ENCODE measurements at places on chromosomes 2 and 18.

GRCh38 chr2:74333175-74333574, 10.0 kb downstream of the SLC4A5 start:
- DNase-seq = peak; percentile 66

- peak; percentile 98 for DNase-seq
Measured at GRCh38 chr2:45237850-45238542, 228.7 kb upstream of the SIX2 start.

DNA sequence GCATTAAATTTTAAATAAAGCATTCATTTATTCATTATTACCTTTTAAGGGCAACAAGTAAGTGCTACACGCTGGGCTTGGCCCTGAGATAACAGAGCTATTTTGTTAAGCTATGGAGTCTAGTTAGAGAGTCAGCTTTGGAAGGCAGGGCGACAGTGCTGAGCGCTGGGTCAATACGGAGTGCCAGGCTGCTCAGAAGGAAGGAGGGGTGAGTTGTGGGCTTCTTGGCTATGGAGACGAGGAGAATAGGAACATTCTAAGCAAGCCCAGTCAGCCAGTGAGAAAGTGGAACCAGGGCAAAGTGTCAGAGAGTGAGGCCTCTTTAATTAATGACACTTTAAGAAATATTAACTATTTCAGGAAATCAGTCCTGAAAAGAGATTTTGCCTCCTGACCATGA, 288.4 kb downstream of the LRRTM1 start:
- DNase-seq = no peak

- DNase-seq = peak; percentile 49
Measured at GRCh38 chr2:47088371-47089082, 66.6 kb downstream of the STPG4 start.

GRCh38 chr18:37451239-37451825, 114.3 kb downstream of the CELF4 start:
- DNase-seq = no peak

GRCh38 chr2:174997110-174997509, 8.1 kb downstream of the CHN1 start:
- DNase-seq = no peak

GRCh38 chr2:42178335-42178734, 9.2 kb downstream of the EML4 start:
- no peak for DNase-seq

- DNase-seq = no peak
Measured at GRCh38 chr2:110897966-110898365, 165.6 kb downstream of the ACOXL start.

GRCh38 chr18:39806525-39806924, 2148.5 kb upstream of the PIK3C3 start:
- peak; percentile 58 for DNase-seq

DNA sequence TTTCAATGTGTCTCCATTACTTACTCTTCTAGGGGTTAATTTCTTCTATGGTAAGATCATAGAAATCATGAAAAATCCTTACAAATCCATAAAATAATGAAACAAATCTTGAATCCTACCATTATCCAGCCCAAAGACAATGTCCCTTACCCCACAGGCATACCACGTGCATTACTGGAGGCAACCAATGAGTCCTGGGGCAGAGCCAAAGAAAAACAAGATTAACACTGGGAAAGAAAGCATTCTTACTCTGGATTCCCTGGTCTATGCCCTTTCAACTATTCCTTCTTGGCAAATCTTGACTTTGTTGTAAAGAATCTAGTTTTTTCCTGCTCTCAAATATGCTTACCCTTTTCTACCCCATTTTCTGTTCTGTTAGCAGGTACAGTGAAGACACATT, 3.1 kb upstream of the GALNT1 start:
- DNase-seq = no peak

DNA sequence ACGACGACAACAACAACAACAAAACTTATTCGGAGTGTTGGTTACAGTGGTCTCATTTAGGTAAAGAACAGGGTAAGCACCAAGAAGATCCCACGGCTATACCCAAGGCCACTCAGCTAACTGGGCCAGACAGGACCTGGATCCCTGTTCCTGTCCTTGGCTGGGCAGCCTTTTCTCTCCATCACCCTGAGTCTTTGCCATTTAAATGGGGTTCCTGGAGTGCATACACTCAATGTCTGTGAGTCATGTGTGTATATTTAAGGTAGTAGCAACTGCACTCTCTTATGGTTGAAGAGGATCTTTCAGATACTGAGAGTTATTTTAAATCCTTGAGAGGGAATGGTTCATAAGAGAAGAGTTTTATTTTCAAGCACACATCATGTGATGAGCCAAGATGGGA, 35.3 kb downstream of the ADCYAP1 start:
- DNase-seq = no peak

DNA sequence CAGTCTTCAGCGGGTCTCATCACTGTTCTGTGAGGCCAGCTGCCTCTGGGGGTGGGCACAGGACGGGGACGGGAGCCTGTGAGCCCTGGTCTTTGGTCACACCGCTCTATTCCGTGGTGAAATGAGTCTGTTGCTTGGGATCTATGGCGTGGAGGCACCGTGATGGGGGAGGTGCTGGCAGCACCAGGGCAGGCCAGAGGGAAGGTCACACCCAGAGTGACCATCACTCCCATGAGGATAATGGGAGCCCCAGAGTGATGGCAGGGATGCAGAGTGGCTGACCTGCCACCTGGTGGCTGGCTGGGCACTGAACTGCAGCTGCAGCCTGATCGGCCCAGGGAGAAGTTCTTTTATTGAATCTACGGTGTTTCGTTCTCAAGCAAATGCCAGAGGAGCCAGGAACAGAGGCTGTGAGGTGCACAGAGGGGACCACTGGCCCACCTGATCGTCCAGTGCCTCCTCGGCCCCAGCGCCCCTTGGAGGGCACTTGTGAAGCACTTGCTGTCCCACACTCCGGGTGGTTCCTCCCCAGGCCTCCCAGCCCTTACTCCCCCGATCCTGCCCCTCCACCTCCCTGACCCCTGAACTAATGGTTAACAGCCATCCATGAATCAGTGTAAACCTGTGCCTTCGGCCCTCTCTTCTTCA, 17.9 kb downstream of the KCNIP3 start:
- peak; percentile 24 for DNase-seq

DNA sequence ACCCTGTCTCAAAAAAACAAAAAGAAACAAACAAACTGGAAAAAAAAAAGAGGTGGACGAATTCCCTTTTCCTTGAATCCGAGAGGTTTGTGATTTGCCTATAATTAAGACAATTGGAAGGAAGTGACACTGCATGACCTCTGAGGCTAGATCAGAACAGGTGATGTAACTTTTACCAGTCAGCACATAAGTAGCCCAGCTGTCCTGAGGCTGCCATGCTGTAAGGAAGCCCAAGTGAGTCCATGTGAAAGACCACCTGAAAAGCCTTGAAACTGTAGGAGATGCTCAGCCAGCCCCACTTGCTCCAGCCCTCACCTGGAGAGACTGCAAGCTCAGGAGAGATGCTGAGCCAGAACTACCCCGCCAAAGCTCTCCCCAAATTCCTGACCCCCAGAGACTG, 166.8 kb downstream of the TGIF1 start:
- no peak for DNase-seq

GRCh38 chr2:554444-554843, 122.8 kb downstream of the TMEM18 start:
- no peak for DNase-seq

- DNase-seq = no peak
Measured at GRCh38 chr18:13450289-13451212, 232.0 kb downstream of the LDLRAD4 start.

GRCh38 chr2:120300385-120300784, 45.6 kb upstream of the INHBB start:
- no peak for DNase-seq

GRCh38 chr2:110679337-110679707, 1.5 kb upstream of the BUB1 start:
- peak; percentile 28 for DNase-seq

- DNase-seq = no peak
Measured at GRCh38 chr2:47035615-47036488, 119.3 kb downstream of the STPG4 start.

DNA sequence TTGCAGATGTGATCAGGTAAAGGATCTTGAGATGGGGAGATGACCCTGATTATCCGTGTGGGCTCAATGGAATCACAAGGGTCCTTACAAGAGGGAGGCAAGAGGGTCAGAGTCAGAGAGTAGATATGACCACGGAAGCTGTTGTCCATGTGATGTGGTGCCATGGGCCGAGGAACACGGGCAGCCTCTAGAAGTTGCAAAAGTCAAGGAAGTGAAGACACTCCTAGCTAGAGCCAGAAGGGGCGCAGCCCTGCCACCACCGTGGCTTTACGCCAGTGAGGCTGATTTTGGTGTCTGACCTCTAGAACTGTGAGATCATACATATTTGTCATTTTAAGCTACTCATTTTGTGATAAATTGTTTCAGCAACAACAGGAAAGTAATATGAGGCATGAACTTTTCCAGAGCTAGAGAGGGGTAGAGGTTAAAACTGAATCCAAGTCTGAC, 114.4 kb downstream of the CAPN13 start:
- no peak for DNase-seq

GRCh38 chr2:3188405-3188946, 189.1 kb downstream of the EIPR1 start:
- no peak for DNase-seq

DNA sequence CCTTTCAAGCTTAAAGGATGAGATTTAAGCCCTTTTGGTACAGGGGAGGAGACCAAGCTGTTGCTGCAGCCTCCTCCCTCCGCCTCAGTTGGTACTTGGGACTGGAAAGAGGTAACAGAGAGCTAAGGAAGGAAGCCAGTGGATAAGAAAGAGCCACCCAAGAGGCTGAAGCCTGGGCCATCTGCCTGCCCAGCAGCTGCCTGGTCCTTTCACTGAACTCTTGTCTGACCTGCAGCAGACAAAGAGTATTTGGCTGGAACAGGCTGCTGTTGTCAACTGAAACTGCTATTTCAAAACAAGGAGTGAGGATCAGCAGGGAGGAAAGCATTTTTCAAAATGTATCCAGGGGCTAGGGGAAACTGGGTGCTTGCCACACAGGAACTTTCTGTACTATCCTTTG, 30.3 kb downstream of the TNS1 start:
- no peak for DNase-seq

DNA sequence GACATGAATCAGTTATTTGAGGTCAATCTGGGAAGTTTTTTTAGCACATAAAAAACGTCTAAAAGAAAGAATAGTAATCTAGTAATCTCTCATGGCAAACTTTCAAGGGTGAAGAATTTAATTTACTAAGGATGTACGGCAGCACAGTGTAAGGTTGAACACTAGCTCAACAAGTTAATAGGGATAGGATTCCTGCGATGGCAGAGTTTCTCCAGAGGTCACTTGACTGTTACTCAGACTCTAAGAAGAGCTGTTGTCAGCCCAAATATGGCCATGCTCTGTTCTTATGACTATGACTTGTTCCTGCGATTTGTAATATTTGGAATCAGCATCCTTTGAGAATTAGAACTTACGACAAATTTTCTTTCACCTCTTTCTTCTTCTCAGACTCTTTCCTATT, 553.3 kb upstream of the TNP1 start:
- peak; percentile 82 for DNase-seq

All from cardiac fibroblast (primary cell).